T-helper 2 cell treated with Interferon-gamma antibody and Interleukin-4, amounts not matched to agents 100 ng/mL and 5 ng/mL, for 36 hours (primary cell): ENCODE measurements at places on chromosomes 2 and 18. TPM values are rescaled to one million over a fixed set of nuclear protein-coding genes. Genes with fewer than 3 reads are reported as not detected.

RAB27B gene
- 3.4 TPM in 2 replicates for total RNA-seq

R3HDM1 gene
- total RNA-seq: 44.5 and 53.6 TPM in 2 replicates

KCNG3 gene
- total RNA-seq: 0.05 TPM in 1 of 2 replicates, not detected in the other

GRHL1 gene
- total RNA-seq: 0.75 and 1.0 TPM in 2 replicates

SERPINB2 gene
- total RNA-seq: not detected in 2 replicates

PARD6G gene
- total RNA-seq: 0.05 and 0.07 TPM in 2 replicates

UGT1A3 gene
- total RNA-seq: not detected in 2 replicates

EGR4 gene
- 0.07 and 0.11 TPM in 2 replicates for total RNA-seq

ANKRD29 gene
- total RNA-seq: 0.07 TPM in 1 of 2 replicates, not detected in the other

CFC1 gene
- not detected in 2 replicates for total RNA-seq

STK11IP gene
- total RNA-seq: 32.9 and 39.6 TPM in 2 replicates

QPCT gene
- 0.18 TPM in 1 of 2 replicates, not detected in the other for total RNA-seq

POMC gene
- total RNA-seq: 3.0 and 4.1 TPM in 2 replicates

SCN1A gene
- total RNA-seq: not detected in 2 replicates

NXPH2 gene
- not detected in 2 replicates for total RNA-seq

NEU4 gene
- total RNA-seq: 0.27 and 0.64 TPM in 2 replicates

SLC4A5 gene
- total RNA-seq: 0.86 and 3.1 TPM in 2 replicates

PLGLB2 gene
- 4.4 and 5.2 TPM in 2 replicates for total RNA-seq

MAT2A gene
- 327 and 333 TPM in 2 replicates for total RNA-seq

CAPN14 gene
- total RNA-seq: 0.20 and 0.27 TPM in 2 replicates

LOXHD1 gene
- total RNA-seq: not detected in 2 replicates

COL6A3 gene
- total RNA-seq: 0.52 and 0.80 TPM in 2 replicates

RAD51AP2 gene
- not detected in 2 replicates for total RNA-seq

DBI gene
- total RNA-seq: 115 and 118 TPM in 2 replicates

IL36RN gene
- total RNA-seq: not detected in 2 replicates

HMSD gene
- 1.2 and 3.3 TPM in 2 replicates for total RNA-seq

GPR45 gene
- not detected in 2 replicates for total RNA-seq
